ENCODE measurements at places on chromosomes 1 and 21.

GRCh38 chr1:178134061-178134460, 40.2 kb downstream of the RASAL2 start:
- no peak for DNase-seq

DNA sequence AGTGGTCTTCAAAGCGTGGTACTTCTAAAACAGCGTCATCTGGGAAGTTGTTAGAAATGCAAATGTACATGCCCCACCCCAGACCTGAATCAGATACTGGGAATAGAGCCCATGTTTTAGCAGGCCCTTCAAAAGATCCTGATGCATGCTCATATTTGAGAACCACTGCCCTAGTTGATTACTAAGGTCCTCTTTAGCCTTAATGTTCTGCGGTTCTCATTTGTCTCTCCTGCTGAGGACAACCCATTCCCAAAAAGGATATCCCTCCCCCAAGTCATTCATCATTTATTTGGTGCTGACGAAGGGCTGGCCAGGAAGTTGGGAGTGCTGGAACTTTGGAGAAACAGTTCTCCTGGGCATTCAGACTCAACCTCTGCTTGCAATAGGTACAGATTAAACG, 92.4 kb upstream of the RALGPS2 start:
- DNase-seq, result no peak

DNA sequence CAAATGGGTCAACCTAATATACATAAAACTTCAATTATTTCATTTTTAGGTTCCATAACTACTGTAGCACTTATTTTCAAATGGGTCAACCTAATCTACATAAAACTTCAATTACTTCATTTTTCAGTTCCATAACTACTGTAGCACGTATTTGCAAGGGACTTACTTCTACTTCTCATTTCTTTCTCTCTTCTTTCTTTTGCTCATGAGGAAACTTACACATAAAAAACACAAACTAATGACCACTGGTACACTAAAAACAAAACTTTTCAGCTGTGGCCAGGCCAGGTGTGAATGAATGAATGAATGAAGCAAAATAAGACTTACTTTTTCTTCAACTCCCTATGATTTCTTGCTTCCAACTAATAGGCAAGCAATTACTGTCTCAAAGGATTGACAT, 11.7 kb downstream of the SYDE2 start:
- DNase-seq, result no peak

DNA sequence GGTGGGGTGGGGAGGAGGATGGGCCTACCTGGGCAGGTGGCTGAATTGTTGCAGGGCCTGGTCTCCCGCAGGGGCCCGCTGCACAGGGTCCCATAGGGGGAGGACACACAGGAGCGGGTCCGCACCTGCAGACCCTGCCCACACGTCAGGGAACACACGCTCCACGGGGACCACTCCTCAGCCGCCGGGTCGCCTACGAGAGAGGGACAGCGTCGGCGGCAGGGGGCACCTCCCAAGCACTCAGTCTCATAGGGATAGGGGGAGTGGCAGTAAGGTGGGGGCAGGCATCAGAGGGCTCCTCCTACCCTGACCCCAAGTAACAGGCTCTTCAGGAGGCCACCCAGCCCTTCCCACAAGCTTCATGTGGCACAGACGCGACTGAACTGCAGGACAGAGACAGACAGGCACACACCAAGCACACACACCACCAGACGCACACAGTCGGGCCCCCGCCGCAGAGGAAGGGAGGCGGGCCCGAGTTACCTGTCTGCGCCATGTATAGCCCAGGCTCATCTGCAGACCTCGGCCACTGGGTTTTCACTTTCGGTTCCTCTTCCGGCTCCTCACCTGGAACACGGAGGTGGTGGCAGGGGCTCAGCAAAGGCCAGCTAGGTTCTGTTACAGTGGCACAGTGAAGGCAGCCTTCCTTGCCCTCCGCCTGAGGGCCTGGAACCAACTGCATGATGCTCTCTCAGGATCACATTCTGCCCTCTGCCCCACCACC, 19.8 kb downstream of the ADGRB2 start:
- DNase-seq, result no peak

DNA sequence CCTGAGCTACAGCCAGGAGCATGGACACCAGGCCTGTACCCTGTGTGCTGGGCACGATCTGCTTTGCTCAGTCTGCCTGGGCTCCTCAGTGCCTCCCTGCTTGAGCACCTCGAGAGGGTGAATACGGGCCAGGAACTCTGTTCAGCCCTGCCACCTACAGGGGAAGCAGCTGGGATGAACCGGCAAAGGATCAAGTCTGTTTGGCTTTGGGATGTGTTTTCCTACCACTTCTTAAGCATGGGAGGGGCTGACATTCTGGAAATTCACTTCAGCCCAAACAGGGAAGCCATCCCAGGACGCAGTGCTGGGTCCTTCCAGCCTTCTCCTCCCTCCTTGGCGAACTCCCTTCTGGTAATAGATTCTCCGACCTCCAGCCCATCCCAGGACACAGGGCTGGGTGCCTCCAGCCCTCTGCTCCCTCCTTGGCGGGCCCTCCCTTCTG, 55.8 kb upstream of the SELENON start:
- no peak for DNase-seq

- no peak for DNase-seq
Observed at GRCh38 chr1:240619906-240620621, 8.1 kb upstream of the GREM2 start.

DNA sequence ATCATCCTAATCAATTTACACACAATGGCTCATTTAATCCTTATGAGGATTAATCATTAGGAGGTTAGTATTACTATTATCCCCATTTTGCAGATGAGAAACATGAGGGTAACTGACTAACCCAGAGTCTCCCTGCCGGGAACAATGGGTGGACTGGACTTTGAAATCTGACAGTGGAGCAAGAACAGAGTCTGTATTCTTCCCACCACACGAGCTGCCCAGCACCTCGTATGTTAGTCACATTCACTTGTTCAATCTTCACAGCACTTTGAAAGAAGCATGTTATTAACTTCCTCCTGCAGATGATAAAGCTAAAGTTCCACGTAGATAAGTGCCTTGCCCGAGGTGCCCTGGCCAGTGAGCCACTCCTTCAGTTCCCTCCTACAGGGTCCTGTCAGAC, 12.4 kb downstream of the C8B start:
- no peak for DNase-seq

DNA sequence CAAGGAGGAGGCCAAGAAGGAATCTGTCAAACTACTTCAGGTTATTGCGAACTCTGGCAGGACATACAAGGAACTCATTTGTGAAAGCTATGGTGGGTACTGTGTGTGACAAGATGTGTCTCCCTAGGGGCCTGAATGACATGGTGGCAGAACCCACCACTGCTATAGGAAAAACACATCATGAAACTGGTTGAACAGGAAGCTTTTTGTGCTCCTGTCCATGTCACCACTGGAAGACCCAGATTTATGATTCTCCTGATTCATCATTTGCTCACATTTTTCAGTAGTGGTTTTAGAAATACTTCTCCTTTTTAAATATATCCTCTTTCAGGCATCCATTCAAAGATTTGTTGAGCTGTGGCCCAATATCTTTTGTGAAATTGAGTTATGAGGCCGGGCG, 23.6 kb downstream of the ARMH1 start:
- no peak for DNase-seq

- DNase-seq, result peak; percentile 79
Observed at GRCh38 chr1:9728451-9729295, 77.1 kb downstream of the PIK3CD start.

GRCh38 chr1:94514095-94514727, 27.3 kb downstream of the F3 start:
- no peak for DNase-seq

- no peak for DNase-seq
Observed at GRCh38 chr1:184986250-184986649, 11.9 kb upstream of the NIBAN1 start.

DNA sequence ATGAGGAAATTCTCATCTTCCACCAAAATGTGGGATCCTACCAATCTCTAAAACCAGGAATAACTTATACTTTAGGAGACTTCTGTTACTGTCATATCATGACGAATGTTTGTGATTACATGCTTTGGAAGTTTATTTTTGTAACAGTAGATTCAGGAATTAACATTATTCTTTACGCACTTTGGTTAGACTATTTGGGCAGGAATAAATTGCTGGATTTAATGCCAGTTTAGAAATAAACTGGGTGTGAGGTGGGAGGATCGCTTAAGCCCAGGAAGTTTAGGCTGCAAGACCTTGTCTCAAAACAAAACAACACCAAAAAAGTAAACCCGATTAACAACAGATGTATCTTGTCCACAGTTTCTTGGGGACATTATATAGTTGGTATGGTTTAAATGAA, 52.1 kb downstream of the MIGA1 start:
- no peak for DNase-seq

DNA sequence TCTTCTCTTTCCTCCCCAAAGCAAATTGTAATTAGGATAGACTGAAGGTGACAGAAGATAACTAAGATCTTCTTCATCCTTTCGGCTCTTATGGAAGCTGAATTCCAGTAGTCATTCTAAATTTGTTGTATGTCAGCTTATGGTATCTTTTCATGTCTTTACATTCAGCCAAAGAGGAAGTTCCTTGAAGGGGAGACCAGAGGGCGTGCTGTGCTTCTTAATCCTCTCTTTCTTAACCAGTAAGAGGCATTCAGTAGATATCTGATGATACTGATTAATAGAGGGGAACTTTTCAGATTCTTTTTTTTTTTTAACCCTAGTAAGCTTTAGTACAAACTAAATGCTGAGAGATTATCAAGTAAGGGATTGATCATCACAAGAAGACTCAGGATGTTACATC, 102.3 kb downstream of the OSBPL9 start:
- no peak for DNase-seq

- no peak for DNase-seq
Observed at GRCh38 chr21:43304621-43305335, 122.2 kb downstream of the SIK1 start.

- no peak for DNase-seq
Observed at GRCh38 chr1:164155347-164155746, 403.6 kb upstream of the PBX1 start.

DNA sequence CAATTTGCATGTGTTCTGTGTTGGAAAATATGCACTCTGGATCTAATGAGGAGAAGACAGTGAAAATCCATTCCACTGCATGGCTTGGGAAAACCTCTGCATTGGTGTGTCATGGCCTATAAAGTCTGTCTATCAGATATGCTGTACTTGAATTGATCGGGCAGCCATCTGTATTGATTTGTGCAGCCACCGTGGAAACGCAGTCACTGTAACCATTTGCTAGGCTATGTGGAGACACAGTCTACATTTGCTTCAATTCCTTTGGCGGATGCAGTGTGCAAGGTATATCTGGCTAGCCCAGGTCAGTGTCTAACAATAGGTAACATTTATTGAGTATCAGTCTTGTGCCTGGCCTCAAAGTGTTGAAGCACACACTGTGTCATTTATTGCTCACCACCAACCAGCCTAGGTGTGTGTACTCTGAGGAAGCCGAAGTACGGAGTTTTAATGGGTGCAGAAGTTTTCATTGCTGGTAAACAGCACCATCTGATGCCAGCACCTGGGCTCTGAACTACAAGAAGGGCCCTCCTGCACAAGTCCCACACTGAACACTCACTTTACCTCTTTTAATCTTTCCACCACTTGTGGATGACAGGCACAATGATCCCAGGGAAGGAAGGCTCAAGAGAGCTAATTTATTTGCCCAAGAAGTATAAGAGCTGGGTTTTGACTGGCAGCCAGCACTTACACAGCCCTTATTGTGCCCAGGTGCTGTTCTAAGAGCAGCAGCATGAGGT, 83.4 kb downstream of the DAB1 start:
- no peak for DNase-seq

Data from stimulated activated naive CD4-positive, alpha-beta T cell treated with Interleukin-2 at 50 U/mL for 16 hours (primary cell).